ENCODE measurements at places on chromosomes 13 and 19. TPM values are rescaled to one million over a fixed set of nuclear protein-coding genes. Genes with fewer than 3 reads are reported as not detected.

PGLYRP1 gene
- not detected for polyA plus RNA-seq

FOXA3 gene
- 49.1 TPM for polyA plus RNA-seq

UBE2L5 gene
- not detected for polyA plus RNA-seq

NLRP9 gene
- polyA plus RNA-seq = not detected

IZUMO2 gene
- 1.9 TPM for polyA plus RNA-seq

TMEM238 gene
- polyA plus RNA-seq = 0.53 TPM

NKPD1 gene
- polyA plus RNA-seq = 0.55 TPM

IGLON5 gene
- polyA plus RNA-seq = 34.6 TPM

ACP7 gene
- polyA plus RNA-seq = 0.58 TPM

SIGLECL1 gene
- polyA plus RNA-seq = not detected

SCN1B gene
- polyA plus RNA-seq = 4.1 TPM

TMIGD2 gene
- 0.39 TPM for polyA plus RNA-seq

ABHD13 gene
- polyA plus RNA-seq = 3.5 TPM

GRIK5 gene
- polyA plus RNA-seq = 25.3 TPM

GAPDHS gene
- 0.47 TPM for polyA plus RNA-seq

CRB3 gene
- 33.7 TPM for polyA plus RNA-seq

TJP3 gene
- 30.2 TPM for polyA plus RNA-seq

RFPL4A gene
- not detected for polyA plus RNA-seq

ZNF793 gene
- polyA plus RNA-seq = 5.0 TPM

ZNF497 gene
- polyA plus RNA-seq = 1.4 TPM

PLK5 gene
- polyA plus RNA-seq = 0.82 TPM

AMER2 gene
- 0.16 TPM for polyA plus RNA-seq

Measured in H1 (cell line).